ENCODE measurements at places on chromosomes 6 and 20. TPM values are rescaled to one million over a fixed set of nuclear protein-coding genes. Genes with fewer than 3 reads are reported as not detected.

The WFDC12 gene
- polyA plus RNA-seq: not detected

The SPEF1 gene
- polyA plus RNA-seq: 1.3 TPM

DNA sequence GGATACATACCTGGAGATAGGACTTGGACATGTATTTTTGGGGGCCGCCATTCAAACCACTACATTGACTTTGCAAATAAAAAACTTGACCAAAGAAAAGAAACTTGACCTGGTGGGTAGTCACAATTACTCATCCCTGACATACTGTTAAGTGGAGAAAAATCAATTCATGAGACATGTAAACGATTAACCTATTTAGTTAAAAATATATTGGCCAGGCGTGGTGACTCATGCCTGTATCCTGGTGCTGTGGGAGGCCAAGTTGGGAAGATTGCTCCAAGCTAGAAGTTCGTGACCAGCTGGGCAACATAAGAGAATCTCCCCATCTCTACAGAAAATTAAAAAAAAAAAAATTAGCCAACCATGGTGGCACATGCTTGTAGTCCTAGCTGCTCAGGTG lies 2.5 kb upstream of the SRSF12 start:
- DNase-seq: no peak

The BMP6 gene
- polyA plus RNA-seq: 7.0 TPM

- DNase-seq: no peak
Measured at GRCh38 chr6:37321101-37321500, 32.7 kb upstream of the RNF8 start.

GRCh38 chr6:136761227-136761922 lies 30.9 kb downstream of the MAP3K5 start:
- no peak for DNase-seq

DNA sequence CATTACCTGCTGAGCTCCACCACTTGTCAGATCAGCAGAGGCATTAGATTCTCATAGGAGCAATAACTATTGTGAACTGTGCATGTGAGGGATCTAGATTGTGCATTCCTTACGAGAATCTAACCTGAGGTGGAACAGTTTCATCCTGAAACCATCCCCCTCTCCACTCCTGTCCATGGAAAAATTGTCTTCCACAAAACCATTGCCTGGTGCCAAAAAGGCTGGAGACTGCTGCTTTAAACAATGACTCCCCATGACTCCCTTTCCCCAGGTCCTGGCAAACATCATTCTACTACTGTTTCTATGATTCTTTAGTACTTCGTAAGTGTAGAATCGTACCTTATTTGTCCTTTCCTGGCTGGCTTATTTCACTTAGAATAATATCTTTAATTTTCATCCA lies 9.7 kb upstream of the DYNLRB1 start:
- DNase-seq: no peak

The TMEM244 gene
- not detected for polyA plus RNA-seq

DNA sequence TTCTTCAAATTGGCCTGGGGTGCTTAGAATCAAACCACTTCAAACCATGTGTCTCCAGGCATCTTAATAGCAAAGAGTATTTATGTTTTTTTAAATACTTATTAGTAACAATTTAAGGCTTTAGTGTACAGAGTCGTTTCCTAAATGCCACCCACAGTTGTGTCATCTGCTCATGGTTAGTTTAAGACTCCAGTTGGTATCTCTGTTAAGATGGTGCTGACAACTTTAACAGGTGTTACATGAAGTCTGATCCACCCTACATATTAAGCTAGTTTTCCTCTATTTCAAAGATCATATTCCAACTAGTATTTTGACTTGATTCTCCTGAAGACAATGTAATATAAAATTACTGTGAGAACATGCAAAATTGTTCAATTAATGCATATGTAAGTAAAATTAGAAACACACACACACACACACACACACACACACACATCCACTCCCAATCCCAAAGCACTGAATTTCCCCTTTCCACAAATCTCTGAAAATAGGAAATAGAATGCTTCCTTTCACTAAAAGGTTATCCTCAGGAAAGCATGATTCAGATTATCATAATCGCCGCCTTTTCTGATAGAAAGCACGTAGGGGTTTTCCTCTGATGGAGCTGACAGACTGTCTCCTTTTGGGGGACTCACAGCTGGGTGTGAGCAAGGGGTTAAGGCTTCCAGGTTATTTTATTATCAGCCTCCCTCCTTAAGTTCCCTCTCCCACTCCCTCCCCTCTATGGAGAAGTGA lies 10.5 kb downstream of the CNKSR3 start:
- no peak for DNase-seq

GRCh38 chr20:53658973-53659372 lies 65.3 kb upstream of the ZNF217 start:
- DNase-seq: no peak

DNA sequence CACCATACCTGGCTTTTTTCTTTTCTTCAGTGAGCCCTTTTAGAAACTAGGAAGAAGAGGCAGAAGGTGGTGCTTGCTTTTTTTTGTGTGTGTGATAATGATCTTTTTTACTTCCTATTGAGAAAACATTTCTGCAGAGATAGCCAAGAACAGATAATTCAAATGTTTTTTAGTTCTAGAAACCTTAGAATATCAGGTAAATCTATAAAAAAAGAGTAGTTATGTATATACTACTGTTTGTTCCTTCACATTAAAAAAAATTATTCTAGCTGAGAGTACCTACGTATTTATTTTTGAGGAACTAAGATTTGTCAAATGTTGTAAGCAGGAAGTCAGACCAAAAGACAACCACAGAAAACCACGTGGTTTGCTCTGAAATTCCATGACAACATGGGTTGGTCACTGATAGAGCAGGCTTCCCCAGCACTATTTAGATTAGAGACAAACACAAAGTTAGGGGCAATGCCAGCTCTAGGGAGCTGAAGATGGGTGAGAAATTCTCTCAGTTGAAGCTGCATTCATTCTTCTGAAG lies 12.8 kb downstream of the STK4 start:
- DNase-seq: no peak

The ZBTB46 gene
- 16.0 TPM for polyA plus RNA-seq

The GINM1 gene
- 99.4 TPM for polyA plus RNA-seq

- no peak for DNase-seq
Measured at GRCh38 chr6:39393075-39393474, 70.6 kb upstream of the KCNK16 start.

The MYH7B gene
- polyA plus RNA-seq: 0.88 TPM

The EEF1E1 gene
- polyA plus RNA-seq: 68.2 TPM

GRCh38 chr20:59735486-59735885 lies 131.1 kb downstream of the PHACTR3 start:
- DNase-seq: no peak

DNA sequence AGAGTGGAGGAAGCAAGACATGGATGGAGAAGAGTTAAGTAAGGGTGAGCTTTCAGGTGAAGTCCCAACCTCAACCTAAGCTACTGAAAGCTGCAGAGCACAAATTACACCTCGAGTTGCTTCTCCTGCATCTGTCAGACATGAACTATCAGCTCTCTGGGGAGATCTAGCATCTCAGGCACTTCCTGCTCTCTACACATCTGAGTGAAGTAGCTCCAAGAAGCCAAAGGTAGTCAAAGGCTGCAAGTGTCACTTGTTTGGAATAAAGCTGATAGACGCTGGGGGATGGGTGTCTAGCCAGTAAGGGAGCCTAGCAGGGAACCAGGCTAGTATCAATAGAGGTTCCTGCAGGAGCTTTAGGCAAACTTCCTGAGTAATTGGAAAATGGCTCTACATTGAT lies 228.0 kb downstream of the PLCB1 start:
- no peak for DNase-seq

GRCh38 chr20:18284805-18285533 lies 3.4 kb upstream of the ZNF133 start:
- no peak for DNase-seq

The MUCL3 gene
- 0.06 TPM for polyA plus RNA-seq

The STMND1 gene
- polyA plus RNA-seq: 0.25 TPM

GRCh38 chr20:48192109-48192508 lies 406.8 kb upstream of the SULF2 start:
- DNase-seq: no peak

DNA sequence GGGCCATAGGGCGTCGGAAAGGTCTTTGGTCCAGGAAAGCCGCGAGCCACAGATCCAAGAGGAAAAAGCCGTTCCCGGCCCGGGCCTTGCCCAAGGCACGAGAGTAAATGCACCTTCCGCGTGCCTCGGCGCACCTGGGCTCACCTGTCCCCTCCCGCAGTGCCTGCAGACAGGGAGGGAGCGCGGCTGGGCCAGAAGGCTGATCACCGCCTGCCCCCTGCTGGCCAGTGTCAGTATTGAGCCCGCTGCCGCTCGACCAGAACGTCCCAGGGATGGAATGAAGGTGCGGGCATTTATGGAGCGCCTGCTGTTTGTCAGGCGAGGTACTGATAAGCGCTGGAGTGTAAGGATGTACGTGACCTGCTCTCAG lies 679 bp upstream of the LPIN3 start:
- no peak for DNase-seq

GRCh38 chr6:11177271-11177670 lies 55.2 kb downstream of the NEDD9 start:
- DNase-seq: no peak

GRCh38 chr6:44074813-44075646 lies 52.2 kb downstream of the MRPL14 start:
- DNase-seq: no peak

DNA sequence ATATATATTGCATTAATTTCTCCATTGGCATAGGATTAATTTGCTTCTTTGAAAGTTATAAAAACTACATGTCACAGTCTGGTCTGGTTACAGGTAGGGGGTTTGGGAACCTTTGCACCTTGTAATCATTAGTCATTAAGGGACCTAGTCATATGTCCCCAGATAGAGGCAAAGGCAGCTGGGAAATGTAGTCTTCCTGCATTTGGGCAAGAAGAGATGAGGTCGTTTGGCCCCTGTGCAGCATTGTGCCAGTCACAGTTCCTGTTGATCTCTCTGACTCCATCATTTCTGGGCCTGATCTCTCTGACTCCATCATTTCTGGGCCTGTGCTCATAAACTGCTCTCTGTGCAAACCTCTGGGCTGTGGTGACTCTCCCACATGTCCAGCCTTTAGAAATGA lies 73.2 kb downstream of the BCKDHB start:
- no peak for DNase-seq

- DNase-seq: no peak
Measured at GRCh38 chr6:1094306-1094705, 217.6 kb upstream of the FOXQ1 start.

DNA sequence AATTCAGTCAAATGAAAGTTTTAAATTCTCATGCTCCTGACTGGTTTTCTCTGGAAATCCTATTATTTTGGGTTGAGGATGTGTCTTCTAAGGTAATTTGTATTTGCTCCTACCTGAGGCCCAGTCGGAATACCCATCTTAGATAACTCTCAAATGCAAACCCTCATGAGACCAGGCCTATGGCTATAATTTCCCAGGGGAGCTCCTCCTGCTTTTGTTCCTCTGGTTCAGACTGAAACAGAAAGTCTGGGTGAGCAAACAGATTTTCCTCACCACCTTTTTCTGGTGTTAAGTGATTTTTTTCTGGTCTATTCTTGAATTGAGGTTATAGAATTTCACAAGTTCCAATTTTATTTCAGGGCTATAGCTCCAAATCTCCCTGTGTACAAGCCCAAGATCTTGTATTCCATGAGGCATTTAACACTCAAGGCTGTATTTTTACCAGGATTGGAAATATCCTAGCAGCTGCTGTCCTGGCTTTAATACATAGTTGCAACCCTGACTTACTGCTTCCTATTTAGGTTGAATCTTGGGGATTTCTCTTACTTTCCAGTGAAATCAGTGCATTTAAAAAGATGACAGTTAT lies 169.1 kb upstream of the PTCHD4 start:
- DNase-seq: no peak

DNA sequence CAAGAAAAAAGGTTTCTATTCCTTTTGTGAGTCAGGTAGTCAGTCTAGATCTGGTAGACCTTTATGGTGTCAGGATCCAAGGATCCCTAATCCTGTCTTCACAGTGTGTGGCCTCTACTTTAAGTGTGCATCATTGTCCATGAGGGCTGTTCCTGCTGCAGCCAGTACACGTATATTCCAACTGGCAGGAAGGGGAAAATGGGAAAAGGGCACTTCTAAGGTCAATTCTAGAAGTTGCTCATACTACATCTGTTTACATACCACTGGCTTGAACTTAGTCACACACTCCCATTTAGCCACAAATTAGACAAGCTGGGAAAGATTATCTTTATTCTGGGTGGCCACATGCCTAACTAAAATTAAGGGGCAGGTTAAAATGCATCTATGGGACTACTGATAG lies 9.7 kb upstream of the MMS22L start:
- DNase-seq: no peak

DNA sequence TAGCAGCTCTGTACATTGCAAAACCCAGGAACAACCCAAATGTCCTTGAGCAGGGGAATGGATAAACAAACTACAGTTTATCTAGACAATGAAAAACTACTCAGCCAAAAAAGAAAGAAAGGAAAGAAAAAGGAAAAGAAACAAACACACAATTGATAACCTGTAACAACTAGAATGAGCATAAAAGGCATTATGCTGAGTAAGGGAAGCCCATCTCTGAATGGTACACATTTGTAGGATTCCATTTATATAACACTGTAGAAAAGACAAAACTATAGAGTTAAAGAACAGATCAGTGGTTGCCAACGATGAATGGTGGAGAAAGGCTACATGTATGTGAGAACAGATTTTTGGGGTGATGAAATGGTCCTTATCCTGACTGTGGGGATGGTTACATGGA lies 454.0 kb downstream of the PKHD1 start:
- DNase-seq: no peak

- no peak for DNase-seq
Measured at GRCh38 chr6:88238065-88238464, 71.9 kb upstream of the CNR1 start.

- DNase-seq: no peak
Measured at GRCh38 chr6:44453146-44453545, 65.6 kb downstream of the CDC5L start.

The HLA-DQB2 gene
- polyA plus RNA-seq: 1.3 TPM

DNA sequence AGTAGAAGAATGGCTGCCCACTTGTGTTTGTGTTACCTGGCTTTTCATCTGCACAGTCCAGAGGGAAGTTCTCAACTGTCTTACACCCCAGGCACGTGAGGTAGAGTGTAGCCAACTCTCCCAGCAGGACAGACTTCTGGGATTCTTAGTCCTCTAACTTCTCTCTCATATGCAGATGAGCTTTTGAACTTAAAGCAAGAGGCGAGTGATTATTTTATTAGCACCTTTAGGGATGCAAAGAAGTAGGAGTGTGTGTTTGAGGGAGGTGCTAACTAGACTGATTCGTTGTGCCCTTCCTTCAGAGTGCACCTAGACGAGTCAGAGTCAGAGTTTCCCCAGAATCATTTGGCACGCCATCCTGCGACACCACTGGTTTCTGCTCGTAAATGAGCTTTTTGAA lies 10.8 kb downstream of the CDYL start:
- DNase-seq: no peak

DNA sequence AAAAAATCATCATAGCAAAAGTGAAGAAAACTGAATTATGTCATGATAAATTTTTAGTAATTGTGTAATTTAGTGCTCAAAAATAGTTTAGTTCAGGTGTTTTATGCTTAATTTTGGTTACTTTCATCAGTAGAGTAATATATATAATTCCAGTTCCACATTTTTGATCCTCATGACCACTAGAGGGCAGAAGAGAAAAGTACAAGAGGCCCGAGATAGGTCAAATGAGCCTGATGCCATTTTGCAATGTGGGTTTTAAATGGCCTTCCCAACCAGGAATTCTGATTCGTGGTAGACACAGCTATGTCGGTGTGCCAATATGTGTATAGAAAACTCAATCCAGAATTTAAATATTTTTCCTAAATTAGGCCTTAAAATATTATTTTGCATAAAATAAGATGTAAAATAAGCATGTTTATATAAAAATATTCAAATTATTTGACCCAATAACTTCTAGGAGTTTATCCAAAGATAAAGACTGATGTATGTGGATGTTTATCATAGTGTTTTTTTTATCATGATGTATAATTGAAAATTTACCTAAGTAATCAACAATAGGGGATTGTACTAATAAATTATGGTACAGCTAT lies 159.7 kb upstream of the RPS6KA2 start:
- DNase-seq: peak; percentile 31
